ENCODE measurements at places on chromosomes 4 and X.

DNA sequence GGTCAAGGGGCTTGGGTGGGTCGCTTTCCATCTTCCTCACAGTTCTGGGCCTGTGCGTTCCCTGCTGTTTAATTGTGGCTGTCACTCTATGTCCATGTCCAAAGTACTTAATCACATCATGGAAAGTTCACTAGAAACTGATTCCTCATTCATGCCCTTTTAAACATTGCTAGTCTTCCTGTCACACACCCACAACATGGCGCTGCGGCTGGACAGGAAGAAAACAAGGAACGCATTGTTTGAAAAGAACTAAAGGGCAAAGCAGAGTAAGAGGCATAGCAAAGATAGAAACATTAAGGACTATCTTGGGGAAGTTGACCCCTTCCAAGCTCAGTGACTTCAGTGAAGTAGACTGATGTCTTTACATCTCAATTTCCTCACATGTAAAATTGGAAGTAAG is 18.4 kb downstream of the PNPLA4 start:
- no peak for DNase-seq

DNA sequence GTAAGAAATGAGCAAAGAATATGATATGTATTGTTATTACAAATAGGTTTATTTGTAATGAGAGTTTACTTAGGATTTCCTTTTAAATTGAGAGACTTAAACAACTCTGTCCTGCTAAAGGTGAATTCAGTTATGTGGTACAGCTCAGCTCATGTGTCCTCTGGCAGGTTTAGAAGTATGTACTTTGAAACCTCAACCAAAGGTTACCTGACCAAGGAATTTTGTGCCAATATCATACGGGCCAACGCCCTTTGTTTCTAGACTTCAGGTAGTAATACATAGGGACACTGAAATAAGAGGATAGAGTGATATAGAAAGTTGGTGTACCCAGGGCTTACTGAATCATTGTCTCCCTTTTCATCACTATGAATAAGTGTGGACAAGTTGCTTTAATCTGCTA is 25.7 kb downstream of the SLAIN2 start:
- DNase-seq, result no peak

DNA sequence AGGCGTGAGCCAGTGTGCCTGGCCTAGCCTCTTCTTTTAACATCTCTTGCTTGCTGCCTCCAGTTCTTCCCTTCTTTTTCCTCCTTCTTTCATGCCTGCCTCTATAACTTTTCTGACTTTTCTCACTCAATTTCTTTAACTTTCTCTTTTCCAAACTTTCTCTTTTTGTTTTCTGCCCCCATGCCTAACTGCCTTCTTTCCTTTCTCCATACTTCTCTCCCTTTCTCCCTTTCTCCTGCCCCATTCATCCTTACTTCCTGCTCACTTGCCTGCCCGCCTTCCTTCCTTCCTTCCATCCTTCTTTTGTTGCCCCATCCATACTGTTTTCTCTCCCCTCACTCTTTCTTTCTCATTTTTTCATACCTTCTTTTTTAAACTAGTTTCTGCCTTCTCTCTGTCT is 105.2 kb downstream of the RBMX2 start:
- no peak for DNase-seq

DNA sequence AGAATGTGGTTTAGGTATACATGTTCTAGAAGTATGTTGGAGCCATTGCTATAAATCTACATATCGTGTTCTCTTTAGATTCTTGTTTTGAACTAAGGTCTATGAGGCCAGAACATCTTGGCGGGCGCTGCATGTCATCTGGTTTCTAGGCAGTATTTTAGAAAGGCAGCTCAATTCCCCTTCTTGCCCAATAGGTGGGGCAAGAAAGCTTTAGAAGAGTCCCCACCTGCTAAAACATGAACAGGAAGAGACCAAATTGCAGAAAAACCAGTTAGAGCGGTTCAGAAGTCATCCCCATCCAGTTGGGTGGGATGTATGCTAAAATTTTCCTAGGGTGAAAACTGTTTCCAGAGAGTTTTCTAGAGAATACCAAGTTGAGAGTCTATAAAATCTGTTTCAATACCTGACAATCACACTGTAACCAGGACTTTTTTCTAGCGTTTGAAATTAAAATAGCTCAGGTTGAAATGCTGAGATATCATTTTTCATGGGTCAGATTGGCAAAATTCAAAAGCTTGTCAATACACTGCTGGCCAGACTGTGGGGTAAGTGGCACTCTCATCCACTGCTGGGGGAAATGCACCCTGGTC is 17.5 kb upstream of the SH3KBP1 start:
- peak; percentile 64 for DNase-seq

- DNase-seq, result no peak
Measured at GRCh38 chr4:152308951-152309350, 226.9 kb downstream of the FBXW7 start.

DNA sequence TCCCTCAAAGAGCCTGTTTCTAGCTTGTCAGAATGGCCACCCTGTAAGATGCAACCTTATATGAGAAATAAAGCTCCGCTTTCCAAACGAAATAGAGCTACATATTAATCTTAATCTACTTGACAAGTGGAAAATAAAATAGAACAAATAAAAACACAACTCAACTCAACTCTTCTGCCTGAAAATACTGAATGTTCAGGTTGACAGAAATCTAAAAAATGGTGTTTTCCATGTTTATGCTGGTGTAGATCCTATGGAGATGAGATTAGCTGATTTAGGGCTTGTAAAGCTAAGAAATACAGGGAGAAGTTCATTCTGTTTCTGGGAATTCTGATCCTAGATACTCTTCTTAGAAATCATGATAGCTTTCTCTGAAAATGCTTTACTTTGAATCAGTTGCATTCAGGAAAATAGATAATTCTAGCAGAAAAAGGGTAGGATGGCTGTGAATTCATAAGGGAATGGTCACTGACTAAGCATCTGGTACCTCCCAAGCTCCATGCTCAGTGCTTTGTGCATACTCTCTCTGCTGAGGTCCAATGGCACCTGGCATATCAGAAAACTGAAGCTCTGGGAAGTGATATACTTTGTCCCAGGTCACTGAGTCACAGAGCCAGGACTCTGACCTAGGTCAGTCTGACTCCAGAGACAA is 89.2 kb upstream of the EXOC1L start:
- no peak for DNase-seq

- DNase-seq, result no peak
Measured at GRCh38 chr4:137610960-137611359, 78.7 kb upstream of the PCDH18 start.

GRCh38 chr4:41477181-41477905 is 60.6 kb upstream of the LIMCH1 start:
- no peak for DNase-seq

GRCh38 chrX:154815274-154815818 is 10.1 kb upstream of the MPP1 start:
- DNase-seq, result no peak

GRCh38 chrX:69189576-69190371 is 24.5 kb upstream of the PJA1 start:
- no peak for DNase-seq

DNA sequence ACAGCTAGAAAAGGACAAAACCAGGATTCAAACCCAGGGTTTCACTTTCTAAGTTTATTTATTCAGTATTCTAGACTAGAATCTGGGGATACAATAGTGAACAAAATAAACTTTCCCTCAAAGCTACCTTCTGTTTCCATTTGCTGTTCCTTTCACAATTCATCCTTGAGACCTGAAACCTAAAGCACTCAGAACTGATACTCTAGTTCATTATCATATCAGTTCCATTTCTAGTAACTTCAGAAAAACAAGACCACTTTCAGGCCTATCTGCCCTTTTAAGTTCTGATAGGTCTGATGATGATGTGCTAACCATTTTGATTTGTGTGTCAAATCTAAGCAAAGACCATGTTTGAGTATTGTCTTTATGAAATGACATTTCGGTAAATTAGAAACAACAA is 7.8 kb upstream of the XK start:
- DNase-seq, result no peak

DNA sequence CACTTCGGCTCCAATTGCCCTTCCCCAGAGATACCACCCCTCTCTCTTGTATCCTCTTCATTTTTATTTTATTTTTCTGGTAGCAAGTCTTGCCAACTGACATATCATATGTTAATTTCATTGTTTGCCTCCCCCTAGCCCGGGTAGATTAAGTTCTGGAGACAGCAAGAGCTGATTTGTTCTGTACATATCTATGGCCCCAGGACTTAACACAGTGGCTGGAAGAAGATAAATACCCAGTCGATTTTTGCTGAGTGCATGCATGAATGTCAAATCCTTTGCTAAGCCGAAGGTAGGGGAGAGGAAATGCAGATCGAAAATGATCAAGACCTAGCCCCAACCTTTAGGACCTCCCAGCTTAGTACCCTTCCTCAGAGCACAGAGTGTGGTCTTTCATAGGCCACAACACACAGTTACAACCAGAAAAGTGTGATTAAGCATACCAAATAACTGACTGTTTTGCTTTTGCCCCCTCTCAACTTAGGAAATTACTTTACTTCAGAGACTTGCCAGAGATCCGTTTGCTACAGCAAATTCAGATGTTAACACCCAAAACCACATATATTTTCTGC is 58.7 kb upstream of the KLF3 start:
- no peak for DNase-seq

DNA sequence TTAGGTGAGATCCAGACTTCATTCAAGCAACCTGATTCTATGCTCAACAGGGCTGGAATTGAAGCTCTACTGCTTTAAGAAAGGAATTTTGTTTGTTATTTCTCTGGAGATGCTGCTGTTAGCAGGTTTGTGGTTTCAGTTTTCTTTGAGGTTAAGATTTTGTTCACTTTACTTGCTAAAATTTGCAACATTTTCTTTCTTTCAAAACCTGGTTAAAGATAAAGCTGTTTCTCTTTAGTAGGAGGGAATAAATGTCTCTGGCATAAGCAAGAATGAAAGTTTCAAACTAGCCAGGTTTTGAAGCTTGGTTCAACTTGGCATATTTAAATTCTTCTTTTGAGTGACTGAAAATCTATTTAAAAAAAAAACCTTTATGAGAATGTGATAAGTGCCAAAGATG is 660.6 kb upstream of the NR3C2 start:
- no peak for DNase-seq

GRCh38 chrX:54820737-54821136 is 13.2 kb downstream of the MAGED2 start:
- DNase-seq, result no peak

DNA sequence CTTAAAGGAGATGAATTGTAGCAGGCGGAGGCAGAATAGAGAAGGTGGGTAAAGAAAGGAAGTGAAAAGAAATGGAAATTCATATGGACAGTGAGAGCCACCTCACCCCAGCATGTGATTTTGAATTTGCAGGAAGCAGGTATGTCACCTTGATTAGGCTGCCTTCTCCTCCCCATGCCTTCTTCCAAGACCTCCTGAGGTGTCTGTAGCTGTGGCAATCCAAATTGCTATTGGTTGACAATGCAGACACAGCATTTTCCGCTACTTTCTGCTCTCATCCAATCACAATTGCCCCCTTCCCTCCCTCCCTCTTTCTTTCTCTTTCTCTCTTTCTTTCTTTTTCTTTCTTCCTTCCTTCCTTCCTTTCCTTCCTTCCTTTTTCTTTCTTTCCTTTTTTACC is 38.5 kb downstream of the RAB33B start:
- DNase-seq, result no peak

GRCh38 chr4:179804440-179804839 is 2362.2 kb upstream of the AGA start:
- no peak for DNase-seq

DNA sequence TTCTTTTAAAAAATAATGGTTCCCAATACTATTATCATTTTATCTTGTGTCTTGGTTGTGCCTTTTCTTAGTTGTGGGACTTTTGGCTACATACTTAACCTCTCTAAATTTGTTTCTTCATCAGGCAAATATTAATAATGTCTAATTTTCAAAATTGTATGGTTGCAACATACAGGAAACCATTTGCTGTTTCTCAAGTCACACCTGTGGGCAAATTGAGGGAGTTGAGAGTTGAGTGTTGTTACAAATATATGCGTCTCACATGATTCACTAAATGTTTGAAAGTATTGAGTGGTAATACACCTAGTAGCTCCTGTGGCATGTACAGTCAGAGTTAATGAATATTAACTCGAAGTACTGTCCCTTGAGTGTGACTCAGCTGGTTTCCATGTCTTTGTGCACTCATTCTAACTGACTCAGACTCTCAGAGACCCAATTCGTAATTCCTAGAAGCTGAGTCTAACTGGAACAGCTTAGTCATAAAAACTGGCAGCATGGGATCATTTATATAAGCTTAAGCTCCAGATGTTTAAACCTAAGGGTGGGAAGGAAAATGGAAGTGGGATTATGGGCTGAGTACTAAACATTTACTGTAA is 802.4 kb downstream of the TRIML1 start:
- DNase-seq, result no peak

DNA sequence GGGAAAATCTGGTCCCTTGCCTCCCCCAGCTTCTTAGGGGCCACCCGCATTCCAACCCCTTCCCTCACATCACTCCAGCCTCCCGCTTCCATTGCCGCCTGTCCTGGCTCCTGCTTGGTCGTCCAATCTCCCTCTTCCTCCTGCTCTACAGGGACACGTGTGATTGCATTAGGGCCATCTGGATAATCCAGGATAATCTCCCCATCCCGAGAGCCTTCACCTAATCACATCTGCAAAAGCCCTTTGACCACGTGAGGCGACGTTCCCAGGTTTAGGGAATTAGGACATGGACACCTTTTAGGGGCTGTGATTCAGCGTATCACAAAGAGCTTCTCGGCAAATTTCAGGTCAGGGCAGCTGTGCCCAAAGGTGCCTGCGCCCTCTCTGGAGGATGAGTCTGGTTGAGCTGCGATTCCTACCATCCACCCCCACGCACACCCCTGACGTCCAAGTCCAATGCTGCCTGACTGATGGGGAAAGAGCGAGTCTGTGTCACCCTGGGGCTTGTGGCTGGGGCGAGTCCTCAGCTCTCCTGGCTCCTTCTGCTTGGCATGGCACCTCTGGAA is 104.6 kb downstream of the PSAPL1 start:
- no peak for DNase-seq

- DNase-seq, result no peak
Measured at GRCh38 chr4:47873877-47874541, 36.1 kb upstream of the CORIN start.

DNA sequence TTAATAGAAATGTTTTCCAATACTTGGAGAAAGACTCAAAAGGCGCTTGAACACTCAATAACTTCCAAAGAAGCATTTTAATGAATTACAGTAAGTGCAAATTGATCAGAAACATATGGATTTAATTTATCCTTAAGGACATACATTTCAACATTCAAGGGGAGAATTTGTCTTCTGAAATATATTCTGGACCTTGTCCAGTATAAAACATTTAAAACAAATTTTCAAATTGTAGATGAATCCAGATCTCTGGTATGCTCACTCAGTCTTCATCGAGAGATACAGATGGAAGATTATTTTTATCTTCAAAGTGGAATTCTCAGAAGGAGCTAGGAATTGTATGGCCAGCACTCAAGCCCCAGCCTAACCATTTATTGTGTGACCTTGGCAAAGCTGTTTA is 310.4 kb downstream of the ZNF674 start:
- no peak for DNase-seq

- no peak for DNase-seq
Measured at GRCh38 chr4:82562564-82562854, 721 bp upstream of the TMEM150C start.
